GM04503 (cell line): ENCODE measurements at places on chromosomes 12 and 14.

DNA sequence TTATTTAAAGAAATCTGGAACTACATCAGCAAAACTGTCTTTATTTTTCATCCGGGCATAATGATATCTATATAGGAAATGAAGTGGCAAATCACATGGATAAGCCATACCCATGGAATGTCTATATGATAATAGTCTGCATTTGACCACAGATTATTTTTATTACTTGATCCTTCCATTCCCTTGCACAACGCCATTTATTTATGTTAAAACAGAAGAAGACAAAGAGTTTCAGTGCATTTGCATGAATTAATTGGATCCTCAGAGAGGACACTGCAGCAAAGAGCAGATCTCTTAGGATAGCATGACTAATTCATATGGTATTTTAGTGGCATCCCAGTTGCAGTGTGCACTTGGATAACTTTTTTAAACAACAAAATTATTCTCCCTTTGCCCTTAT is 345.0 kb downstream of the CCDC91 start:
- DNase-seq = peak; percentile 27

- DNase-seq = peak; percentile 49
These were observed 479.2 kb upstream of the RGS6 start for GRCh38 chr14:71452987-71453386.

DNA sequence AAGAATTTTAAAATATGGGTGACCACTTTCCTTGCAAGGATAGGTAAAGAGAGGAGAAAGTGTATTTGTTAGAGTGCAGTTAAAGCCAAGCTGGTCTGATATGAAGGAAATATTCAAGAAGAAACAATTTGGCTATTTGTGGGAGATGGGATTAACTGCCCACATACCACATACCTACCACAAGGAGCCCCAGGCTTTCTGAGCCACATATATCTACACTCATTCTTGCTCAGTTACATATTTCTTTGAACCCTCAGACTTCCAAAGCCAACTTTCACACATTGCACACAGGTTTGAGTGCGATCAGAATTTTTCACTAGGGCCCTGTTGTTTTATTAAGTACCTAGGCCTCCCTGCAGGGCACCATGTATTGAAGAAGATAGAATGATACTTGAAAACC is 330.2 kb downstream of the ZFP36L1 start:
- no peak for DNase-seq

GRCh38 chr12:68641138-68641537 is 30.4 kb downstream of the RAP1B start:
- DNase-seq = no peak

GRCh38 chr12:64760808-64761573 is 1.8 kb upstream of the GNS start:
- DNase-seq = no peak

DNA sequence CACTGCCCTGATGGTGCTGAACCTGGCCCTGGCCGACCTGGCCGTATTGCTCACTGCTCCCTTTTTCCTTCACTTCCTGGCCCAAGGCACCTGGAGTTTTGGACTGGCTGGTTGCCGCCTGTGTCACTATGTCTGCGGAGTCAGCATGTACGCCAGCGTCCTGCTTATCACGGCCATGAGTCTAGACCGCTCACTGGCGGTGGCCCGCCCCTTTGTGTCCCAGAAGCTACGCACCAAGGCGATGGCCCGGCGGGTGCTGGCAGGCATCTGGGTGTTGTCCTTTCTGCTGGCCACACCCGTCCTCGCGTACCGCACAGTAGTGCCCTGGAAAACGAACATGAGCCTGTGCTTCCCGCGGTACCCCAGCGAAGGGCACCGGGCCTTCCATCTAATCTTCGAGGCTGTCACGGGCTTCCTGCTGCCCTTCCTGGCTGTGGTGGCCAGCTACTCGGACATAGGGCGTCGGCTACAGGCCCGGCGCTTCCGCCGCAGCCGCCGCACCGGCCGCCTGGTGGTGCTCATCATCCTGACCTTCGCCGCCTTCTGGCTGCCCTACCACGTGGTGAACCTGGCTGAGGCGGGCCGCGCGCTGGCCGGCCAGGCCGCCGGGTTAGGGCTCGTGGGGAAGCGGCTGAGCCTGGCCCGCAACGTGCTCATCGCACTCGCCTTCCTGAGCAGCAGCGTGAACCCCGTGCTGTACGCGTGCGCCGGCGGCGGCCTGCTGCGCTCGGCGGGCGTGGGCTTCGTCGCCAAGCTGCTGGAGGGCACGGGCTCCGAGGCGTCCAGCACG is 4.7 kb downstream of the LTB4R start:
- no peak for DNase-seq

GRCh38 chr12:53064613-53065436 is 14.4 kb downstream of the SPRYD3 start:
- DNase-seq = no peak

DNA sequence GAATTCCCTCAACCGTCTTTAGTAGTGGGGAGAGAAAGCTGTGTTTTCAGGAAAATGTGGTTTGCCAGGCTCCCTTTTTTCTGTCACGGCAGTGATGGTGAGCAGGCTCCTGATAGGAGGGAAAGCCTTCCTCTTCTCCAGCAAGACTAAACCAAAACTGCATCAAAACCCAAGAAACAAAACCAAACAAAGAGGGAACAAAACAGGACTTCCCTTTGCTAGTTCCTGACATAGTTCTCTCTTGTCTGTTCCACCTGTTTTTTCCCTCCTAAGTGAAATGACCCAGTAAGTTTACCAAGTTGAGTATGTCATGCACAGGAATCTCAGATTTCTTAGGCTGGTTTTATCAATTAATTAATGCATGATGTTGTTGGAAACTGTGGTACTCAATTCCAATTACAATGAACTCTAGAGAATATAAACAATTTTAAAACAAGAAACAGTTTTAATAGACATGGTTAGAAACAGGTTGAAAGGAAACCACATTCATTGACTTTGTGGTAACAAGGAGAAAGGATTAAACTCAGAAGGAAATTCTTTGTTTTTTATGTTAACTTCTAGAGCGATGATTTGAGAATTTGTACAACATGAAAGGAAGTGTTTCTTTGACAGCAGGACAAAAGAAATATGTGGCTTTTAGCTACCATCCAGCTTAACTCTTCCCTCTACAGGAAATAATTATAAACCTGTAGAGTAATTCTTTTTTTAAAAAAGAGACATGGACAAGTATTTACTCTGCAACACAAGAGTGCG is 23.0 kb upstream of the CSRP2 start:
- no peak for DNase-seq

- DNase-seq = peak; percentile 26
These were observed 108.0 kb downstream of the LIN7A start for GRCh38 chr12:80829767-80830166.

DNA sequence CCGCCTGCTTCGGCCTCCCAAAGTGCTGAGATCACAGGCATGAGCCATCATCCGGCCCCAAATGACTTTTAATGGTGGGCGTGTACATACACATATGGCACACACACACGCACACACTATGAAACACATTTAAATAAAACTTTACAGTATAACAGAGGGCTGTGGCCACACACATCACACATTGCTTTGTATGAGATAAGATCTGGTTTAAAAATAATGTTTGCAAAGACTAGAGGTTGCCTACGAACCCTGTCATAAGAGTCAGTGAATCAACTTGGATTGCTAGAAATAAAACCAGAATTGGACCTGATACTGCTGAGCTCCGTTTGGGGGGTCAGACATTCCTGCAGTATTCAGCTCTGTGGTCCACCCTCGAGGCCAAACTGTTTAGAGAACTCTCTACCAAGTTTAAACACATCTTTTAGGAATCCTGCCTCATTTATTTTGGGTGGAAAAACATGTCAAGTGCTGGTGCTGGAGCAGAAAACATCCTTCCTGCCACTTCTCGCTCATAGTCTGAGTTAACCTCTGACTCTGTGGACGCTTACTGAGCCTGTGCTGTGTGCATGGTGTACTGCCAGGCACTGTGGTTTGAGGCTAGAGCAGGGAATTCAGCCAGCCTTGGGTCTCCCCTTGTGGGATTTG is 47.8 kb upstream of the EML1 start:
- no peak for DNase-seq

- DNase-seq = no peak
These were observed 80.7 kb downstream of the FOXN3 start for GRCh38 chr14:89336338-89336737.

DNA sequence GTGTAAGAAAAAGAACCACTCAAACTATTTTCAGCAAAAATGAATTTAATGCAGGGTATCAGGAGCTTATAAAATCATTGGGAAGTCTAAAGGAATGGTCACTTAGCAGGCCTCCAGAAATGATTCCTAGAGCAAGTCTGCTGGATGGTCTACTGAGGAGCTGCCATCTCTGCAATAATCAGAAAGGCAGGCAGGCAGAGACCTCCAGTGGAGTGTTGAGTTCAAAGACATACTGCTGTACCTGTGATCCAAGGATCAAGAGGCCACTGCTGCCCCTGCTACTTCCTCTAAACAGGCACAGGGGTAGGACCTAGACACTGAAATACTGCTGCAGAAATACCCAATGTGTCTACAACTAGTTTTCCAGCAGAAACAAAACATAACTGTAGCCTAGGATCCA is 14.5 kb upstream of the KICS2 start:
- no peak for DNase-seq

DNA sequence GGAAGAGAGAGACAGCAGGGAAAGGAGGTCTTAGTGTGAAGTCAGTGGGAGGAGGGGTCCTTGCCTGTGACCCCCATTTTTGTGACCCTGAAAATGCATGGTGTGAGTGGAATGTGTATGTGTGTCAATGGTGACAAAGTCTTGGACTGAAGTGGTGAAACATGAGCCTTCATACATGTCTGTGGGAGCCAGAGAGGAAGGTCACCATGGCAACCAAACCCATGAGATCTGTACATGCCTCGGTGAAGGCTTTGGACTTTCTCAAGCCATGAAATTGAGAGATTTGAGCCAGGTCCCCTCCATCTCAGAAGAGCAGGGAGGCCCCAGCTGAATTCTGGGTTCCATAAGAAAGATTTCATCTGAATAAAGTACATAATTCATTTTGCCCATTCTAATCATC is 108.7 kb downstream of the TTC8 start:
- DNase-seq = no peak

GRCh38 chr12:76206677-76207072 is 122.2 kb upstream of the NAP1L1 start:
- no peak for DNase-seq

GRCh38 chr14:75090353-75090752 is 20.9 kb downstream of the ZC2HC1C start:
- no peak for DNase-seq

- peak; percentile 13 for DNase-seq
These were observed 477.1 kb downstream of the SLC16A7 start for GRCh38 chr12:60072911-60073310.

DNA sequence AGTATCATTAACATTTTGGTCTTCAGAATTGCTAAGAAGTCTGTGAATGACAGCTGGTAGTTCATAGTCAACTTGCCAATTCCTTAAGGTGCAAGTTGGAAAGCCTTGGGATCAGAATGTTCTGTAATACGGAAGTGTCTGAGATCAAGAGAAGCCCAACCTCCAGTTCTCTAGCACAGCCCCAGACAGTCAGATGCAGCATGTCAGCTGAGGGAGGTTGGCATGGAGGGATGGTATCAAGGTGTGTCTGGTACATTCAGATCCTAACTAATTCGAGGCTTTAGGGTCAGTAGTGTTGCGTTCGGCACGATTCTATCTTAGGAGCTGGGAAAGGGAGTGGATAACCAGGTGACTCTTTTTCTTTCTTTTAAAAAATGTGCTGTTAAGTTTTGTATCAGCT is 38.3 kb downstream of the FNTB start:
- DNase-seq = no peak

DNA sequence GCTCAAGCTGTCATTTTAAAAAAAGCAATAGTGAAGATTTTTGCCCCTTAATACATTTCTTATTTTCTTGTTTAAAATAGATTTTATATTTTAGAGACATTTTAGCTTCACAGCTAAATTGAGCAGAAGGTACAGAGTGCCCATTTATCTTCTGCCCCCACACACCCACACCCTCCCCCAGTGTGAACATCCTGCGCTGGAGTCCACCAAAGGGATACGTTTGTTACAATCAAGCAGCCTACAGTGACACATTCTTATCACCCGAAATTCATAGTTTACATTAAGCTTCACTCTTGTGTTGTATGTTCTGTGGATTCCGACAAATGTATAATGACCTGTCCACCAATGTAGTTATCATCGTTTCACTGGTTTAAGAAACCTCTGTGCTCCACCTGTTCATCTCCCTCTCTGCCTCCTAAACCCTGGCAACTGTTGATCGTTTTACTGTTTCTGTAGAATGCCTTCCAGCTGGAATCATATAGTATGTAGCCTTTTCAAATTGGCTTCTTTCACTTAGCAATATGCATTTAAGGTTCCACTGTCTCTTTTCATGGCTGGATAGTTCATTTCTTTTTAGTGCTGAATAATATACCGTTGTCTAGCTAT is 91.0 kb upstream of the TRAF3 start:
- DNase-seq = no peak

DNA sequence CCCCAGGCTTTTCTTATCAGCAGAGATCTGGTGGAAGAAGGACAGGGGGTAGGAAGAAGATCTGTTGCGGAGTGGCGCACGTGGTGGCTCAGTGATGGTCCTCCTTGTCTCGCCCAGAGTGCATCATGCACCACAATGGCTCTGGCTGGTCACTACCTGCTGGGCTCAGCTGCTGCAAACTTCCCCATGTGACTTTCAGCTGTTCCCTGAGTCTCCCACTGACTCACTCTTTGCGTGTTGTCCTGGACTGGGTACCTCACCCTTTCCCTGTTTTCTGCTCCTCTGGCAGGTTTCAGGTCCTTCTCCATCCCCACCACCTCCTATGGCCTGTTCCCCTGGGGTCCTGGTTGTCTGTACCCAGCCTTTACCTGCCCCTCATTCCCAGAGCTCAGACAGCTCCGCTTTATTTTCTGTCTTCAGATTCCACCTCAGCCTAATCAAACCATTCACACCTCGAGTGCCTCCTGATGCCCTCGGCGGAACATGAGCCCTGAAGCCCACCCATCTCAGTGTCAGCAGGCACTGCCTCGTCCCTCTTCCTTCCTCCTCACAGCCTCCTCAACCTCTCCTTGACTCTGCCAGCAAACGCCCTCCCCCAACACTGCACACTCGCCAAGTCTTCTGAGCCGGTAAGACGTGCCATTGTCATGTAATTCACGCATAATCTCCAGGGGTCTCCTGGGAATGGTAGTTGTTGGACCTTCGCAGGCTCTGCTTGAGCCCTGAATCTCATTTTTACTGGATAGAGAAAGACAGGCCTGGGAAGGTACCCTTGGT is 1.8 kb downstream of the C1R start:
- no peak for DNase-seq

- no peak for DNase-seq
These were observed 48.5 kb downstream of the ADIPOR2 start for GRCh38 chr12:1739368-1739767.

- DNase-seq = no peak
These were observed 84.6 kb downstream of the SLC38A6 start for GRCh38 chr14:61065656-61066055.

GRCh38 chr12:47817272-47818006 is 2.3 kb downstream of the HDAC7 start:
- DNase-seq = no peak

GRCh38 chr12:111777345-111778045 is 10.8 kb downstream of the ALDH2 start:
- DNase-seq = no peak

GRCh38 chr12:51242120-51242519 is 3.5 kb downstream of the DAZAP2 start:
- DNase-seq = no peak
